ENCODE measurements at places on chromosomes 1 and 21.

- no peak for DNase-seq
These were observed 273.2 kb downstream of the USP25 start for GRCh38 chr21:16002874-16003466.

DNA sequence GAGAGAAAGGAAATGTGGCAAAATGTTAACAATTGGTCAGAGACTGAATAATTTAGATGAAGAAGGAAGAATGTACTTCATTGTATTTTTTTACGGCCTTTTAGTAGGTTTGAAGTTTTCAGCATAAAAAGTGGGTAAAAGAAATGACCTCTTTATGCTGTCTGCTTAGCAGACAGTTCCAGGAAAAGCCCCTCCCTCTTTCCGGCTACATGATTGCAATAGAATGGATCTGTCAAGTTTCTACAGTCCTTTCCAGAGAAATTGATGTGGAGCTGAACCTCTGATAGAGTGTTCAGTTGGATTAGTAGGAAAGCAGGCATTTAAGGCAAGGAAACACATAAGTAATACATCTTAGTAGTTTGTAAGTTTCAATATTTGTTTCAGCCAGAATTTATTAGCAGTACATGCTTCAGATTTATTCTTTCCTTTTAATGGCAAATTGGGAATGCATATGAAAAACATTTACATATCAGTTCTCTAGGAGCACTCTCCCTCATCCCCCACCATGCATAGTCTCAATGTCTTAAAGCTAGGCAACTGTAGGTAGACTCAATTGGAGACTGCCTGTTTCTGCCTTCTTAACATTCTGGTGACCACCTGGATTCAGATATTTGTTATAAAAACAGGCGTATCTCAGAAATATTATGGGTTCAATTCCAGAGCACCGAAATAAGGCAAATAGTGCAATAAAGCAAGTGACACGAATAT lies 36.4 kb downstream of the HS2ST1 start:
- DNase-seq: no peak

- DNase-seq: no peak
These were observed 8.6 kb upstream of the TACSTD2 start for GRCh38 chr1:58585581-58586151.

GRCh38 chr21:38720074-38720473 lies 85.7 kb upstream of the ETS2 start:
- DNase-seq: no peak

DNA sequence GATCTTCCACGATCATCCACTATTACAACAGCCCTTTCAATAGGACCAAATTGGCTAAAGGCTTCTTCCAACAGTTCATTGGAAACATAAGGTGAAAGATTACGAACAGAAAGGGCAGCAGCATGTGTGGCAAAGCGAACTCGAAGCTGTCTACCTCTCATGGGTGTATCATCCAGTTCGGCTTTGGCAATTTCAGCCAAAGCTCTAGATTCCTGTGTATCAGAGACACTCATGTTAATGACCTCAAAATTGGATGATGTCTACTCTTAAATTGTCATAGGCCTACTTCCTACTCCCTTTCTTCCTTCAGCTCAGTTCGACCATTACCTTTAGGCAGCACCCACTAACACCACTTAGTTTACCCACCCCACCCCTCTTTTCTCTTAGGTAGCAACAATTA lies 2.2 kb downstream of the SFPQ start:
- DNase-seq: no peak

GRCh38 chr1:201335174-201335870 lies 42.2 kb downstream of the TNNT2 start:
- DNase-seq: no peak

GRCh38 chr1:9281908-9282695 lies 10.6 kb upstream of the SPSB1 start:
- no peak for DNase-seq

GRCh38 chr1:154943649-154944400 lies 7.3 kb upstream of the PMVK start:
- DNase-seq: no peak

DNA sequence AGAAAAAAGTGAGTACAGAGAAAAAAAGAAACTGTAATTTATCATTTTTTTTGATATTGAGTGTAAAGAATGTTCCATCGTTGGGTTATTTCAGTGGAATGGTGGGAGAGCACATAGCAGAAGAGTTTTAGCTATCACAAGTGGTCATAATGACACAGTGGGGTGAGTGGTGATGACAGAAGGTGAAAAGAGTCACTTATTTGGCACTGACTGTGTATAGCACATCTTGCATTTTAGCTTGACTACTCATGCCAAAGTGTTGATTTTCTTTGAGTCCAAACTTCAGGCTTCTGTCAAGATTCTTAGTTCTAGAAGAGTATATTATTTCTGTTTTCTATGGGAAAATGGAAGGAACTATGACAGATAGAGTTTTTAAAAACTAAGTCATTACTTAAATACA lies 261.2 kb downstream of the GRIK1 start:
- no peak for DNase-seq

GRCh38 chr1:18217398-18218043 lies 109.9 kb downstream of the IGSF21 start:
- no peak for DNase-seq

GRCh38 chr1:237296861-237297260 lies 254.9 kb downstream of the RYR2 start:
- no peak for DNase-seq

DNA sequence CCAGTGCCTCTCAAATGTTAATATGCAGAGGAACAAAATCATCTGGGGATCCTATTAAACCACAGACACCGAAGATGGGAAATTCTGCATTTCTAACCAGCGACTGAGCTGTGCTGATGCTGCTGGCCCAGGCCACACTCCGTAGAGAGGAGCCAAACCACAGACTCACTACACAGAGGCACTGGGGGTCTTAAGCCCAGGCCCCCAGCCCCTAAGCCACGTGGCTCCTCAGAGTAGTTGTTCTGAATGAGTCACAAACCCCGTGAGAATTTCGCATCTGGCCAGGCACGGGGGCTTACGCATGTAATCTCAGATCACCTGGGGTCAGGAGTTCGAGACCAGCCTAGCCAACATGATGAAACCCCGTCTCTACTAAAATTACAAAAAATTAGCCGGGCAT lies 2.8 kb upstream of the CELA2A start:
- no peak for DNase-seq

GRCh38 chr1:155964193-155964592 lies 14.2 kb downstream of the ARHGEF2 start:
- no peak for DNase-seq

DNA sequence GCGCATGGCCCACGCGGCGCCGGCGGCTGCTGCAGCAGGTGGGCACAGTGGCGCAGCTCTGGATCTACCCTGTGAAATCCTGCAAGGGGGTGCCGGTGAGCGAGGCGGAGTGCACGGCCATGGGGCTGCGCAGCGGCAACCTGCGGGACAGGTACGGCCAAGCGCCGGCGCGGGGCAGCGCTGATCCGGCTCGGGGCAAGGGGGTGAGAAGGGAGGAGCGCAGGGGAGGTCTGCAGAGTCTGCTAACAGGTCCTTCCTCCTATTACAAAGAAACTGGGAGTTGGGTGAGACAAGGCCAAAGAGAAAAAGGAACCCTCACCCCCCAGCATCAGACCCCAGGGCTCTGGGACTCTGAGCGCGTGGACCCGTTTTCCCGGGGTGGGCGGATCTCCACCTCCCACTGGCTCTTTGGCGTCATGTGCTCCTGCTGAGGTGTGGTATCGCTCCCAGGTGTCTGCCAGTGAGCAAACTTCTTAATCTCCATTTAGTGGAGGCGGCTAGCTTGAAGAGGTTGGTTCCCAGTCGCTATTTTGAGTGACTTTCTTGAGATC lies 431 bp downstream of the MTARC1 start:
- DNase-seq: no peak

- DNase-seq: no peak
These were observed 54.2 kb downstream of the JAK1 start for GRCh38 chr1:64912191-64912590.

DNA sequence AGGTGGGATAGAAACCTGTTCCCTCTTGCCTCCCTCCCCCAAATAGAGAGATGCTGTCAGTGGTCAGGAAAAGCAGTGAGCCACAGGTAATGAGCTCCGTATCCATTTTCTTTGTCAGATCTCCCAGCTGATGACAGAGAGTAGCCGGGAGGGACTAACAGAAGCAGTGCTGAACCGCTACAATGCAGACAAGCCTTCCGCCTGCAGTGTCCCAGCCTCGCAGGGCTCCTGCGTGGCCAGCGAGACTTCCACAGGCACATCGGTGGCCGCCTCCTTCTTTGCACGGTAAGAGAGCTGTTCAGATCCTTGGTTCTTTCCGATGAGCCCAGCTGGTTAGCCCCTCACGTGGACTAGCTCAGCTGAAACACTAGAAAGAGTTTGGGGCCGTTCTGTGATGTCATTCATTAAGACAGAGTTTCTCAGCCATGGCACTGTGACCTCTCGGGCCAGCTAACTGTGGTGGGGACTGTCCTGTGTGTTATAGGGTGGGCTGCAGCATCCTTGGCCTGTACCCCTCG lies 264.7 kb downstream of the KIF26B start:
- no peak for DNase-seq

DNA sequence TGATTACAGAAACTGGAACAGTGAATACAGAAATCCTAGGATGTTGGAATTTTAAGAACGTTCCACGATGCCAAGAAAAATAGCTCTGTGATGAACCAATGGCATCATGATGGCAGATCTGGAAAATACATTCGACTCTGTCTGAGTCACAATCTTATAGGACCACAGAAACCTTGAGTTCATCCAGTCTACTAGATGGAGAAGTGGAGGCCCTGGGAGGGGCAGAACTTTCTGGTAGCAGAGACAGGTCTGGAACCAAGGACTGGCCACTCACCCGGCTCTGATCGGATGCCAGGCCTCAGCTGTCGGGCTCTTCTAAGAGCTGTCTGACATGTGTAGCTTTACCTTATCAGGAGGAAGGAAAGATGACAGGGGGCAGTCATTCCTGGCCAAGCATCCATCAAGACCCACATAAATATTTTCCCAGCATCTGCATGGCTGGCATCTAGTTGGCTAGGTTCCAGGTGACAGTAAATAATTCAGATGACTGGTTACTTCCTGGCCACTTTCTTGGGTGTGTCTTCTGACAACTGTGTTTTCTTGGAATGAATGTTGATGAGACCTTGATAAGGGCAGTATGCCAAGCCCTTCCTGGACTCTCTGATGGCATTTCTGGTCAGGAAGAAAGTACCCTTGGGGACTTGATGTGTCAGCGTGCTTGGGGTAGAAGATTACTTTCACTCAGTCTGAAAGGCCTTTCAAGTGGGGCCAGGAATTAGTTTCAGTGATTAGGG lies 72.6 kb upstream of the TRABD2B start:
- DNase-seq: no peak

- DNase-seq: no peak
These were observed 4.7 kb upstream of the NUP210L start for GRCh38 chr1:154159554-154159953.

GRCh38 chr1:206506405-206507283 lies 687 bp upstream of the RASSF5 start:
- no peak for DNase-seq

DNA sequence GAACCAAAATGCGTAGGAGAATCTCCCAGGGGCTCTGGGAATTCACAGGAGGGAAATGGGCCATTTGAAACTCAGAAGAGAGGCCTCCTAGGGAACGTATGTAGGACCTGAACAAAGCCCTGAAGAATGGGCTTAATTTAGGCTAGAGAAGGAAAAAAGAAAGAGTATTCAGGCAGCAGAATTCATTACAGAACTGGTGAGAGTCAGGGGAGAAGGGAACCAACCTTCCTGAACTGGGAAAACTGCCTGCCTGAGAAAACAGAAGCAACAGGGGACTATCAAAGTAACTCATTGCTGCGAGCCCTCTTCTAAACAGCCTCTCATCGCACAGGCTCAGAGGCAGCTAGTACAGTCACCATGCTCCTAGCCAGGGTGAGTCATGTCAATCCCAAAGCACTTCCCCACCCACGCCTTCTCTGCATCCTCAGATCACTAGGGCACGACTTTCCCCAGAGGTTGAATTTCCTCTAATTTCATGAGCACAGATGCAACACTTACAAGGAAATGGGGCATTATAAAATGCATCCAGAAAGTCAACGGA lies 98.1 kb downstream of the ADSS2 start:
- DNase-seq: no peak

DNA sequence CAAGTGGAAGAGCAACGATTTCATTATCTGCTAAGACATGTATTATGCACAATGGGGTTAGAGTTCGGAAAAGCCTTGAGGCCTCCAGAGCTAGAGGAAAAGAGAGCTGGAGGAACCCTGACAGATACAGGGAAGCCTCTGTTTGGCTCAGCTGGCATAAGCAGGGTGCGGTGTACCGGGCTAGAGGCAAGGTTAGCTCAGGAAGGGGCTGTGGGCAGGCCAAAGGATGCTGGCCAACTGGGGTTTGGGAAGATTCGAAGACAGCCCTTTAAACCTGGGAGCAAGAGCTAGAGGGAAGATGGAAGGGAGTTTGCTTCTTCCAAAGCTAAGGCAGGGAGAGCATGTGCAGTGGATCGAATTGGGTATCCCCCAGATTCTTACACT lies 107.6 kb upstream of the TLR5 start:
- no peak for DNase-seq

DNA sequence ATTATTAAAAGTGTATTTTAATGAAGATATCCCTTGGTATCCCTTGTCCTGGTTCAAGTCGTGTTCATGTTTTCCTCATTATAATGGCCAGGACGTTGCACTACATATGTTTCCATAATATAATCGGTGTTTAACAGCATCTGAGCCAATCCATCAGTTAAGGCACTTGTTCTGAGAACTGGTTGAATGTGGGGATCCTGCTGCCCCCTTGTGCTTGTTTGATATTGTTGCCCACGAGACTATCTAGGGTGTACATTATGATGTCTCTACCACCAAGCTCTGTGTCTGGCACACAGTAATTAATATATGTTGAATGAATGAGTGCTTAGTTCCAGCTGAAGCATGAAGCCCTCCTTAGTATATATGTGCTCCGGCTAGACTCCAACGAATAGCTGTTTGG lies 193.0 kb downstream of the CACNA1E start:
- no peak for DNase-seq

DNA sequence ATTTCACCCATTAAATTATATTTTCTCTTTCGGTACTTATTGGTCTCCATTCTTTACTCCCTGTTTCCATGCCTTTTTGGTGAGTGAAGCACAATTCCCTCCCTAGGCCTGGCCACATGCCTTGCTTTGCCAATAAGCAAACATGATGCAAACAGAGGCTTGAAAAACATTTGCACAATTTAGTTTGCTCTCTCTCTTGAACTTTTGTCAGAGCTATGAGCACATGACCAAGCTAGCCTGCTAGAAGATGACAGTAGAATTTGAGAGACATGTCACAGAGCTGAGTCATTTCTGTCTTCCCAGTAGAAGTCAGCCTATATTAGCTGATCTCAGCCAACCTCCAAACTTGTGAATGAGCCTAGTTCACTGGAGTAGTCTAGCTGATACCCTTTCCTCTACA lies 24.6 kb downstream of the ANGPTL3 start:
- DNase-seq: no peak

- no peak for DNase-seq
These were observed 127.9 kb downstream of the ZNF326 start for GRCh38 chr1:90122654-90123340.

- DNase-seq: no peak
These were observed 286.0 kb downstream of the VAV3 start for GRCh38 chr1:107678993-107679392.

GRCh38 chr1:96538111-96538641 lies 183.4 kb upstream of the PTBP2 start:
- no peak for DNase-seq

GRCh38 chr1:212285685-212286555 lies 710 bp downstream of the PPP2R5A start:
- DNase-seq: peak; percentile 56

- DNase-seq: no peak
These were observed 38.5 kb upstream of the PGBD5 start for GRCh38 chr1:230464671-230465070.

GRCh38 chr1:203167026-203167912 lies 8.4 kb downstream of the MYBPH start:
- DNase-seq: no peak
